ENCODE measurements at places on chromosomes 5 and 9.

GRCh38 chr5:6370580-6370979, 7.8 kb downstream of the MED10 start:
- DNase-seq: no peak

GRCh38 chr9:87531370-87532295, 34.0 kb downstream of the DAPK1 start:
- DNase-seq: no peak

- no peak for DNase-seq
These were observed 206.1 kb downstream of the SLIT3 start for GRCh38 chr5:169094586-169095409.

DNA sequence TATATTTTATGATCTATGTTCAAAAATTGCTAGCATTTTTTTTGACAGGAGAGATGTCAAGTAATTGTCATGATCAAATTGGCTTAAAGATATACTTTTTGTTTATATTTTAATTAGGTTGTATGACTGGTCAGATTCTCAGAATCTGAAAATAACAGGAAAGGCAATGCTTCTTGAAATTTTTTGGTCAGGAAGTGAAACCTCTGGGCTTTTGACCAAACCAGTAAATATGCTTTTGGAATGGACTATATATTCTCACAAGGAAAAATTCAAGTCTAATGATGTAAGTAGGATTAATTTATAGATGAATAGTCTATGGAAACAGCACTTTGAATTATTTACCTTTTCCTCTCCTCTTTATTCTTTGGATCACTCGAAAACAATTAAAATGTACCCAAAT, 52.3 kb downstream of the SLF1 start:
- DNase-seq: no peak

- no peak for DNase-seq
These were observed 498.5 kb upstream of the TYRP1 start for GRCh38 chr9:12194731-12195130.

GRCh38 chr9:97299809-97300414, 7.5 kb upstream of the CCDC180 start:
- DNase-seq: no peak

All from CD4-positive, alpha-beta T cell treated with Interleukin-1 beta for 1 hour (primary cell).